ENCODE measurements at places on chromosomes 6 and 20.

DNA sequence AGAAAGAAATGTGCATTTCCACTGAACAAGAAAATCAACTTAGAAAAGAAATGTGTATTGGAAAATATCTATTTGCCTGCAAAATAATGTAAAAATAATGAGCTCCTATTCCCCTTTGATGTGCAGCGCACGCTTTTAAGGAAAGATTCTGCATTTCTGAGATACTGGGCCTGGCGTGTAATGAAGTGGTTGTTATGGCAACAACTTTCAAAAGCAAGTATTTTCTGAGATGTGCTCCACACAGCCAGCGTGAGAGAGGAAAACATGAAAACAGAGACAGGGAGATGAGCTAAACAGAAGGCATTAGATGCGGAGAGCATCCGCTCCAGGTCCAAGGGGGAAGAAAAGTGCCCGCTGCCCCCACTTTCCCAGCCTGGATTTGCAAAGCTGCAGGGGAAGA lies 39.1 kb upstream of the GTSF1L start:
- DNase-seq = no peak

GRCh38 chr6:156427345-156427744 lies 349.8 kb upstream of the ARID1B start:
- peak; percentile 1 for DNase-seq

- DNase-seq = no peak
Measured at GRCh38 chr20:38231531-38232121, 28.9 kb downstream of the KIAA1755 start.

DNA sequence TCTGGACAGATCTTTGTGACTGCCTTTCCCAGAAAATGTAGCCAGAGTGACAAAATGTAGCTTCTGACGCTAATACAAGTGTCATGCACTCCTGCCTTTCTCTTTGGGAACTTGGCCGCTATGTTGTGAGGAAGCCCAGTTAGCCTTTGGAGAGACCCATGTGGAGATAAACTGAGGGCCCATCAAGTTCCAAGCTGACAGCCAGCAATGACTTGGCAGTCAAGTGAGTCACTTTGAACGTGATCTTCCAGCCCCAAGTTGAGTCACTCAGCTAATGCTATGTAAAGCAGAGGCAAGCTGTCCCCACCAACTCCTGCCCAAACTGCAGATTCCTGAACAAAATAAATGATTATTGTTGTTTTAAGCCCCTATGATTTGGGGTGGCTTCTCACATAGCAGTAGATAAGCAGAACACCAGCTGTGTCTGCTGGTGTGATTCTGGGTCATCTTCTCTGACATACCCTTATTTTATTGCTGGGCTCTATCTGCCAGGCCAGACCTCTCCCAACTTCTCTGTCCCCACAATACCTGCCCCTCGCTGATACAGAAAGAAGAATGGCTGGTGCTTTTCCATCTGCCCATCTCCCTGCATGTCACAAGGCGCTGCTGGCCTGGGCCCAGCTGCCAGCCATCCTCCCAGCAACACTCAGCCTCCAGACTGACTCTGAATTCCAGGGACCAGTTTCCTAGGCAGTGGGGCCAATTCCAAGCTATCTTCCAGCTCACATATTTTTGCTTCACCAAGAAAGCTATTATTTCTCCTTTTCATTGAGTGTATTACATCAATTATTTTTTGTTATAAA lies 274.8 kb downstream of the LRFN2 start:
- no peak for DNase-seq

- no peak for DNase-seq
Measured at GRCh38 chr6:92587525-92587924, 831.8 kb downstream of the EPHA7 start.

GRCh38 chr20:24755411-24755922 lies 193.6 kb upstream of the CST7 start:
- no peak for DNase-seq

- DNase-seq = no peak
Measured at GRCh38 chr6:121428872-121429756, 6.3 kb upstream of the GJA1 start.

GRCh38 chr6:110378552-110378951 lies 20.4 kb upstream of the METTL24 start:
- no peak for DNase-seq

- no peak for DNase-seq
Measured at GRCh38 chr20:4046311-4046924, 31.1 kb upstream of the RNF24 start.

GRCh38 chr6:6417475-6417874 lies 97.0 kb upstream of the F13A1 start:
- no peak for DNase-seq

DNA sequence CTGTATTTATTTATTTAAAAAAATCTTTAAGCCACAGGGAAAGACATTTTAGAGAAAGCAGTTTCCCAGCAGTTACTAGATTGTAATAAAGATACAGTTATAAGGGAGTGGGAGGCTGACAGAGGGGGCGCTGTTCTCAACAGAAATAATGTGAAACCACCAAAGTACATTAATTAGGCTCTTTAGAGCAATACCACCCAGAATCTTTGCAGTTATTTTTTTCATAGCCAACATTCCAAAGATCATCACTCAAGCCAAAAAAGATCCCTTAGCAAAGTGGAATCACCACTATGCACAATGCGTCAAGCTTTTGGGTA lies 331.3 kb upstream of the DEFB112 start:
- DNase-seq = no peak

DNA sequence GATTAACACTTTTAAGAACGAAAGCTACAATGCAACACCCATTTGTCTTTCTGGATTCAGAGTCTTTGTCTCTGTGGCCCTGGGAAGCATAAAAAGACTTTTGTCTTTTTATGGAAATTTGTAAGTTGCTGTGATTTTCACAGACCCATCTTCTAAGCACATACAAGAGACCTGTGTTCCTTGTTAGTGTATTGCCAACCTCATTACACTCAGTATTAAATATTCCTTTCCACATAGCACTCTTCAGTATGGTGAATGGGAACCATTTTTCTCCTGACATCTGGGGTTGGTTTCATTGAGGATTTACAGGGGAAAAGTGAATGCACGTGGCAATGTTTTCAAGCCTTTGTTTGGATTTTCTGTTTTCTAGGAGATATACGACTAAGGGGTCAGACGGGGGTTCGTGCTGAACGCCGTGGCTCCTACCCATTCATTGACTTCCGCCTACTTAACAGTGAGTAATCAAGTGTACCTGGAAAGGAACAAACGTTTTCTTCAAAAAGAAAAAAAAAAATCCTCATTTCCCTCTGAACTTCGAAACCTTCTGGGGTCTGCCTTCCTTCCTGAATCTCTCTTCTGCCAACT lies 141.7 kb downstream of the MTFR2 start:
- no peak for DNase-seq

- no peak for DNase-seq
Measured at GRCh38 chr6:44074813-44075646, 52.2 kb downstream of the MRPL14 start.

- DNase-seq = no peak
Measured at GRCh38 chr20:46894579-46894958, at the start of gene EYA2. Gene EYA2 (plus strand): TSS chr20:46894843. CDS start chr20:46990011, 95,168 bp downstream.

DNA sequence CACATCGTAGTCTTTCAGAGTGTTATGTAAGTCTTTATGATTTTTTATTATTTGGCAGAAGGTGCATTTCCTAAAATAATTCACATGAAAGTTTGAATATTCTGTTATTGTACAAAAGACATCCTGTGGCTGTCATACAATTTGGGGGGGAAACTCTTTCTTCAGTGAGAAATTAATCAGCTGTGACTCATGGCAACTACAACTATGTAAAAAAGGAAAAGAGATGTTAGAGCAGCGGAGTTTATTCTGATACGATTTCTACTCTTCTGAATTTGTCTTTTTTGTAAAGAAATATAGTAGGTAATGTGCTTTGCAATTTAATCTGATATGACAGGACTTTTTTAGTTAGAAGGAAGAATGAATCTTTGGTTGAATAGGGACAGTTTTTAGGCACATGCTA lies 14.2 kb downstream of the COL19A1 start:
- DNase-seq = no peak

GRCh38 chr6:62681108-62681507 lies 395.1 kb upstream of the KHDRBS2 start:
- no peak for DNase-seq

GRCh38 chr6:83459663-83460062 lies 28.8 kb upstream of the ME1 start:
- no peak for DNase-seq

- DNase-seq = no peak
Measured at GRCh38 chr6:21438986-21439352, 154.6 kb upstream of the SOX4 start.

- DNase-seq = no peak
Measured at GRCh38 chr6:84141521-84141920, 85.9 kb downstream of the CEP162 start.

GRCh38 chr6:149503276-149503675 lies 18.5 kb upstream of the ZC3H12D start:
- no peak for DNase-seq

DNA sequence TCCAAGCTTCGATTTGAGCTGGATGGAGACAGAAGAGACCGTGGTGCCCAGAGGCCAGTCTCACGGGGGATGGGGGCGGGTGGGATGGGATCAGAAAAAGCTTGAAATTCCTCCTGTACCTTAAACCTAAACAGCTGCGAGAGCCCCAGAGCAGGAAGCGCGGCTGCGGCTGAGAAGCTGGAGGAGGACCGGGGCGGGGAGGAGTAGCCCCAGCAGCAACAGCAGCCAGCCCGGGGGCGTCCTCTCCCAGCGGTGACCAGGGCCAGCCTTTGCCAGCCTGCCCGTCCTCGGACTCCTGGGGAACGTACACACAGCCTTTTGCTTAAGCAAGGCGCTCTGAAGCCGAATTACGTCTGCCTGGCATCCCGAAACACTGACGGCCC lies 17.4 kb upstream of the PRDM13 start:
- DNase-seq = no peak

DNA sequence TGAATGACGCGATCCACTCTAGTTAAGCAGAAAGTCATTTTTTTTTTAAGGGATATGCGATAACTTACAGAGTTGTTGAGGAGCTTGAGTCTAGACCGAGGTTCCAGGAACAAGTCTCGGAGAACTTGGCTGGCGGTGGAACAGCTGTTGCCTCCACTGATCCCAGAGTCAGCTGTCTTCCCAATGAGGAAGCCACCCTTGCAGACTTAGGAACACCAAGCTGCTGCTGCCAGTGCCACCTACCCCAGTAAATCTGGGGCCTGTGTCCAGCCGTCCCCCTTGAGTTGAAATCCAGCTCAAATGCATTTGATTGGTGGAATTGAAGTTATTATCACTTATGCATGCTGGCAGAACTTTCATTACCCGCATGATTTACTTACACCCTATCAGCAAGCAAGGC lies 6.7 kb downstream of the PFDN4 start:
- no peak for DNase-seq

DNA sequence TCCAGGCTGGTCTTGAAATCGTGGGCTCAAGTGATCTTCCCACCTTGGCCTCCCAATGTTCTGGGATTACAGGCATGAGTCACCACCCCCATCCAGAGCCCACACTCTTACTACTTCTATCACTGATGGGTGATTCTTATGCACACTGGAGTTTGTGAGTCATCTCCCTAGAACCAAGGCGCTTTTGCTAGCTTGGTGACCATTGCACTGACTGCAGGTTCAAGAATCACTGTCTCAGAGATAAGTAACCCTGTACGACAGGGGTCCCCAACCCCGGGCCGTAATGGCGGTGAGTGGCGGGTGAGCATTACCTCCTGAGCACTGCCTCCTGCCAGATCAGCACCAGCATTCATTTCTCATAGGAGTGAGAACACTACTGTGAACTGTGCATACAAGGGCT lies 118.8 kb downstream of the MAP3K7 start:
- DNase-seq = no peak

DNA sequence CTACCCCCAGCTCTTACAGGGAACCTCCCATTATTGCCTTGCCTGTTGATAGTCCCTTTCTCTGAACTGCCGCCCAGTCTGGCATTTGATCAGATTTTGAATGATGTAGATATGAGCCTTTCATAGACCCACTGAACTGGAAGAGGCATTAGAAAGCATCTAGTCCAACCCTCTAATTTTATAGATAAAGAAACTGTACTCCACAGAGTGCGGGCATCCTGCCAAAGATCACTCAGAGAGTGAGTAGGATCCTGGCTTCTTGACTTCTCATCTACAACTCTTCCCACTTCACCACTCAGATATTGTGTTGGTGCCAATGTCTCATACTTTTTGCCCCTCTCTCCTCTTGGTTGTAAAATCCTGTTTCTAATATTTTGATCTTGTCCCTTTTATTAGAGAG lies 179.2 kb upstream of the BMP2 start:
- DNase-seq = no peak

DNA sequence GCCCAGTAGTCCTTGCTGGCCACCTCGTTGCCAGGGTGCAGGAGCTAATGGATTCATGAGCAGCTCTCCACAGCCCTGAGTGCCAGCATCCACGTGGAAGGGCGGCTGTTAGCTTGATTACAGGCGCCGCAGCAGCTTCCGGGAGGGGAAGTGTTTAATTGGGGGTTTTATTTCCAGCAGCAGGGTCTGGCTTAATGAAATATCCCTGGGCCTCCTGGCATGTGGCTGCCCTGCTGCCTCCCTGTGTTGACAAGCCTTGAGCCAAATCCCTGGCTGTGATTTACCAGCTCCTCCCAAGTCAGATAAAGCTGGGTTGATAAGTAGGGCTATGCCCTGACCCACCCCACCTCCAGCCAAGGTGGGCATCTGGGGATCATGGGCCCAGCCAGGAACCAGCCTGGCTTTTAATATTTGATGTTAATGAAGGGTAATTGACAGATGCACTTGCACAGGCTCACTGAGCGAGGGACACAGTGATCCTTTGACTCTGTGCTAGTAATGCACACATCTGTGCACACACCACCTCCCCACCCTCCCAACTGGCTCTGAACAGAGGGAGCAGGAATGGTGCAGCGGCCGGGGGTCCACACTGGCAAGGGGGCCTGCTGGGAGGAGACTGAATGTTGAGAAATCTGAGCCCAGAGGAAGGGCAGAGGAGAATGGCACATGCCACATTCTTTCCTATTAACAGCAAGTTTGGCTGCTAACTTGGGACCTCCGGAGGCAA lies 13.6 kb downstream of the GLP1R start:
- DNase-seq = no peak

- no peak for DNase-seq
Measured at GRCh38 chr20:48769069-48769983, 58.5 kb downstream of the PREX1 start.

GRCh38 chr6:127366282-127367022 lies 23.0 kb upstream of the ECHDC1 start:
- no peak for DNase-seq

- no peak for DNase-seq
Measured at GRCh38 chr20:19407196-19407595, 194.8 kb downstream of the SLC24A3 start.

DNA sequence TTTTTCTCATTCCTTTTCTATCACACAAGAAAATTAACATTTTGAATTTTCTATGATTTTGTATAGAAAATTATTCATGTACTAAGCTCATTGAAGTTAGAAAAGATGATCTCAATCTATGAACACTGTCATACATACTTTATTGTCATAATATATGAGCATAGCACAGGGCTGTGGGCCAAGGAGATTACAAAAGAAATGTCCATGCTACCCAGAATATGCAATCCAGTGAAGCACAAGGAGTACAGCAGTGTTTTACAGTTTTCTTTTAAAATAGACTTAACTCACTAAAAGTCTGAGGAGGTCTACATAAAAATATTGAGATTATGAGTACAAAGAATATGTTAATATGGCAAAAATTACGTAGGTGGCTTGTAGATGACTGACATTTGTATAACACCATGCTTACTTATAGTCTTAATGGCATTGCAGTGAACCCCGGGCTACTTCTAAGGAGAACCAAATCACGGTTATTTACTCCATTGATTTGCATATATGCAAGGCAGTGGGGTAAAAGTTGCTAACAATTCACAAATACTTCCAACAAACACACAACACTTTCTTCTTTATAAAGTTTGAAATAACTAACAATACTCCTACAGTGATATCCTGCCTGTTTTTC lies 257.1 kb downstream of the BCKDHB start:
- DNase-seq = no peak
